Stimulated activated CD4-positive, alpha-beta T cell treated with anti-CD3 and anti-CD28 coated beads, TNF-alpha, amount 100 ng/mL, for 24 hours (primary cell): ENCODE measurements at places on chromosomes 7 and 10.

- no peak for DNase-seq
Observed at GRCh38 chr7:101597941-101598340, 31.2 kb downstream of the MYL10 start.

- DNase-seq = no peak
Observed at GRCh38 chr7:30470771-30471170, 7.8 kb downstream of the NOD1 start.

DNA sequence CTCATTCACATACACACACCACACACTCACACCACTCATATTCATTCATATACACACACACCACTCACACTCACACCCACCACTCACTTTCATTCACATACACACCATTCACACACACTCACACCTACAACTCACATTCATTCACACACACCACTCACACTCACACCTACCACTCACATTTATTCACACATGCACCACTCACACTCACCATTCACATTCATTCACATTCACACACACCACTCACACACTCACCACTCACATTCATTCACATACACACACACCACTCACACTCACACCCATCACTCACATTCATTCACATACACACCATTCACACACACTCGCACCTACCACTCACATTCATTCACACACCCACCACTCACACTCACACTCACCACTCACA, 25.4 kb upstream of the C10orf120 start:
- DNase-seq = no peak

GRCh38 chr7:85061456-85061855, 125.4 kb downstream of the SEMA3D start:
- no peak for DNase-seq

GRCh38 chr10:75978213-75978612, 546.8 kb downstream of the LRMDA start:
- no peak for DNase-seq

DNA sequence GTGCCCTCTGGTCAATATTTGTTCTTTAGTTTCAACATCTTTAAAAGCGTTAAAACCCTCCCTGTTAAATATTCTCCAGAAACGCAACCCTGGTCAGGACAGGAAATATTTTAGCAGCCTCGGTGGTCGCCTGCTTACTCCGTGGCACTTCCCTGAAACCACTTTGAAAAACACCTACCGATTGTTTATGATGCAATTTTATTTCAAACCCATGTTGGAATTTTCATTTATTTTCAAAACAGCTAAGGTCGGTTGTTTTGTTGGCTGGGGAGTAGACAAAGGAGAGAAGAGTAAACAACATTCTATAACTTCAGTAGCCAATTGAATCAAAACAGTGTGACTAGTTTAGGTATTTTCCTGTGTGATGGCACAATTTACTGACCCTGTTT, 733 bp upstream of the RBP4 start:
- no peak for DNase-seq

GRCh38 chr7:35316549-35316948, 62.6 kb upstream of the TBX20 start:
- no peak for DNase-seq

DNA sequence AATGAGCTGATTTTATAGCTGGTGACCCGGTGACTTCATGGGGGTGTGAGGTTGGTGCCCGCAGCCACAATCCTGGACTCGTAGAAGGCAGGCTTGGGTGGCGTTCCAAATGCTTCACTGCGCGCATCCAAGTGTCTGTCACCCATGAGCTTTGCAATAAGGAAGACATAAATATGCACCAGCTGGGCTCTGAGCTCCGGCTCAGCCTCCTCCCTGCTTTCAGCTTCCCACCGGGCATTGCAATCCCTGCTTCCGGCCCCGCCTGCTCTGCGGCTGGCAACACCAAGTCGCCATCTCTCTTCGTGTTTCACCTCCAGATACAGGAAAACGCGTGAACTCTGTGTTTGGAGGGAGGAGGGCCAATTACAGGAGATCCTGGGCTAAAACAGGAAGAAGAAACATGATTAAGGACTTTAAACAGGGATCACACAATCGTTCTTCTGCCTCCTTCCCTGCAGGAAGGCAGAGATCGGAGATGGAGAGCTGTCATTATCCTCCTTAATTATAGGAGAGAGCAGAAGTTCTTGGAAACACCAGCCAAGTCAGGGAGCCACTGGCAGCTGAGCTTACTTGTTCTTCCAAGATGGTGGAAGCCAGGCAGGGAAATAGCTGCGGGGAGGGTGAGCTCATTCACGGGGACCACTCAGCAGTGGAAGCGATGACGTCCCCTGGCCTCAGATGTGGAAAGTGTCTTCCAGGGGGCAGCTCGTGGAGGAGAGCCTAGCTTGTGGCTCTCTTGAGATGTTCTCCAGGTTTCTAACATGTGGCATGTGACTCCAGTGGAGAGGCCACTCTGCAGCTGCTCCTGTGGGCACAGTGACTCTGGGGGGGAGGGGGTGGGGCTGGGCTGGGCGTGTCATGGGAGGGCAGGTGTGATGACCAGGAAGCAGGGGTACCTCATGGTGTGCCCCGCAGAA, 134.9 kb downstream of the CAMK1D start:
- DNase-seq = no peak

DNA sequence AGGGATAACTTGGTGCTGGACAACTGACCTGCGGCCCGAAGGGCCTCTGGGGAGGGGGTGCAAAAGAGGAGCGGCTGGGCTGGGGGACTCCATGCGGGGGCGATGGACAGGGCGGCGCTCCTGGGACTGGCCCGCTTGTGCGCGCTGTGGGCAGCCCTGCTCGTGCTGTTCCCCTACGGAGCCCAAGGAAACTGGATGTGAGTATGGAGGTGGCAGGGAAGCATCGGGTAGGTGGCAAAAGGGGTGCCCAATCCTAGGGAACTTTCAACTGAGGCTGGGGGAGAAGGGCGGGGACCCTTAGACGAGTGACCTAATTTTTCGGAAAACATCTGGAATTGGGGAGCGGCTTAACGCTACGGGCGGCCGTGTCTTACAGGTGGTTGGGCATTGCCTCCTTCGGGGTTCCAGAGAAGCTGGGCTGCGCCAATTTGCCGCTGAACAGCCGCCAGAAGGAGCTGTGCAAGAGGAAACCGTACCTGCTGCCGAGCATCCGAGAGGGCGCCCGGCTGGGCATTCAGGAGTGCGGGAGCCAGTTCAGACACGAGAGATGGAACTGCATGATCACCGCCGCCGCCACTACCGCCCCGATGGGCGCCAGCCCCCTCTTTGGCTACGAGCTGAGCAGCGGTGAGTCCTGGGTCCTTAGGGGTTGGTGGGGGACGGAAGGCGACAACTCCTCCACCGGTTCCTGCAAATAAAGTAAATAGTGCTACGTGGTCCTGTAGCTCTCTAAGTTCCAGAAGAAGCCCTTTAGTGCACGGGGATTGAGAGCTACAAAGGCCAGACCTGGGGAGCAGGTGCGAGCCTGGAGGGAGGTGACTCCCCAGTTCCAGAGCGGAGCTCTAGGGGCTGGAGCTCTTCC, 622 bp downstream of the WNT16 start:
- no peak for DNase-seq

GRCh38 chr10:117936141-117936540, 110.6 kb downstream of the RAB11FIP2 start:
- DNase-seq = no peak

- DNase-seq = no peak
Observed at GRCh38 chr10:71202314-71202713, 10.1 kb upstream of the UNC5B start.

DNA sequence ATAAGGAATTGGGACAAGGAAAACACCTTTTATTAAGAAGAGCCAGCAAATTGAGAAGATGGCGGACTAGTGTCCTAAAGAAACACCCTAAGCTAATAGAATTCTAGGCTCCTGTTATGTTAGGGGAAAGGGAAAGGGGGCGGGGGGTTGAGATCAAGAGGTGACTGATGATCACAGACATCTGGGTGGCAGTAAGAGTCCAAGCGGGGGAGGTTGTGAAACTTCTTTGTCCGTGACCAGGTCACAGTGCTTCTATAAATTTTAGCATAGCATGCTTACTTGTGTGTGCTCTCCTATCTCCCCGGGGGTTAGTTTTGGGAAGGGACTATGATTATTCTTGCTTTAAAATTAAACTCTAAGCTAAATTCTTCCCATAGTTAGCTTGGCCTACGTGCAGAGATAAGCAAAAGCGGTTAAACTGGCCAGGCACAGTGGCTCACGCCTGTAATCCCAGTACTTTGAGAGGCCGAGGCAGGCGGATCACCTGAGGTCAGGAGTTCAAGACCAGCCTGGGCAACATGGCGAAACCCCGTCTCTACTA, 262.1 kb downstream of the SKIDA1 start:
- no peak for DNase-seq

- DNase-seq = no peak
Observed at GRCh38 chr10:32415361-32415760, 30.6 kb upstream of the CCDC7 start.

- DNase-seq = no peak
Observed at GRCh38 chr7:5429253-5429856, 5.7 kb upstream of the TNRC18 start.

- no peak for DNase-seq
Observed at GRCh38 chr10:99775850-99776249, 6.6 kb upstream of the ABCC2 start.

GRCh38 chr10:25778646-25779045, 155.4 kb upstream of the MYO3A start:
- DNase-seq = no peak

GRCh38 chr10:96614515-96614914, 27.7 kb upstream of the TM9SF3 start:
- DNase-seq = no peak

- DNase-seq = no peak
Observed at GRCh38 chr7:135509589-135509838, 388 bp downstream of the CNOT4 start.

DNA sequence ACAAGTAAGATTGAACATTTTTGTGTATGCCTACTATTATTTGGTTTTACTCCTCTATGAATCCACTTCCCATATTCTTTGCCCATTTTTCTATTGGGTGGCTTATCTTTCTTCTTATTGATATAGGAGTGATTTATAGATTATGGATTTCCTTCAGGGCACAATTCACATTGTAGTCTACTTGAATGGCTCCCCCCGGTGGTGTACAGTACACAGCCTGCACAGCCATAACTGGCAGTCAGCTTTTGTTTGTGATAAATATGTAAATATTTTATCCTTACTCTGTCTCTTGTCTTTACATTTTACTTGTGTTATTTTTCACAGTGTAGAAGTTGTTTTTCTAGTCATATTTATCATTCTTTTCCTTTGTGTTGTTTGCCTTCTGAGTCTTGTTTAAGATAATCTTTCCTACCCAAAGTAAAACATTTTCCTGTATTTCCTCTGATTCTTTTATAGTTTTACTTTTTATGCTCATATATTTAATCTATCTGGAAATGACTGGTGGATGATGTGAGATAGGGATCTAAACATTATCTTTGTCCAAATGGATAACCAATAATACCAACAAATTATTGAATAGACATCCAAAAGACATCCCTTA, 23.9 kb upstream of the CALD1 start:
- no peak for DNase-seq

GRCh38 chr7:92668564-92668963, 78.4 kb upstream of the FAM133B start:
- no peak for DNase-seq

- no peak for DNase-seq
Observed at GRCh38 chr7:129169171-129169671, 19.2 kb upstream of the SMO start.

DNA sequence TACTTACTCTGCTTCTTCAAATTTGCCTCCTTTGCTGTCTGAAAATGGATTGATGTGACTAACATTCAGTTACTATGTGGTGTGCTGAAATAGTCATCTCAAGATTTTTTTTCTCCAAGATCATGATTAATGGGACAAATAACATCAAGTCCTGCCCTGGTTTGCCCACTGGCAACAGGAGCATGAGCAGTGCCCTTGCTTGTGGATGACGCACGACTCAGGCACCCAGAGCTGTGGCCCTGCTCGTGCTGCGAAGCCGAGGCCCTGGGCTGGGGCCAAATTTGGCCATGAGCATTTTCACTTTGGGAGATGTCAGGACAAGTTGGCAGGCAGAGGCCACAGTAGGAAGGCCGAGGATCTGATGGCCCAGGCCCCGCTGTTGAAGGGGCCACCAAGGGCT, 239.8 kb upstream of the IGFBP3 start:
- no peak for DNase-seq
